ENCODE measurements at places on chromosomes 4 and X. TPM values are rescaled to one million over a fixed set of nuclear protein-coding genes. Genes with fewer than 3 reads are reported as not detected.

Gene POU3F4
- not detected for total RNA-seq

Gene VCX2
- not detected for total RNA-seq

Gene SPANXN1
- total RNA-seq, result not detected

Gene KLHL34
- not detected for total RNA-seq

Gene HERC3
- 2.3 TPM for total RNA-seq

Gene GK
- total RNA-seq, result 4.4 TPM

Gene MTMR8
- total RNA-seq, result 0.51 TPM

Gene PDE6B
- total RNA-seq, result 19.5 TPM

Gene OTC
- total RNA-seq, result not detected

Gene AFF2
- 13.5 TPM for total RNA-seq

DNA sequence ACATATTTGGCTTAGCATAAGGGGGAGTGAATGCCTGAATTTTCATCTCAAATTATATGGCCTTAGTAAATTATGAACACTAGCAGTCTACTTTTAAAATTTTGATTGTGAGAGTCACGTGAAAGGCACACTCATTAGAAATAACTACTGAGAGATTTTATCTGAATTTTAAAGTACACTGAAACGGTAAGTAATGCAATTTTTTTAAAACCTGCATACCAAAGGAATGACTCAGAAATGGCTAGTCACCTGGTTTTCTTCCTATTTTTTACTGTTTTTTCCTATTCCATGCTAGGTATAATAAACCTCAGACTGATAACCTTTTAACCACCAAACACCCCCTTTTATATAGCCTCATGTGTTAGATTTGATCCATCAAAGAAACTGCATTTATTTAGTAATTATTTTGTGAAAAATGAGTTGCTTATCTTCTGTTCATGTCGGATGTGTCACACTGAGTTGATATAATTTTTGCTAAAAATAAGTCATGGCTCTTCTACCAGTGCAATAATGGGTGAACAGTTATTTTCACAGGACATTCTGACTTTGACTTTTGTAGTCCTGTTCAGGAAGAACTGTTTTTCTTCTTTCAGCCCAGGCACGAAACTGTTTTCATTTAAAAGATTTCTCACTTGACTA lies 40.4 kb downstream of the CPEB2 start:
- no peaks in the 10 kb centered on the region for H3K4me1 ChIP-seq
- H3K27me3 ChIP-seq, result no peaks in the 10 kb centered on the region
- no peaks in the 10 kb centered on the region for H3K36me3 ChIP-seq
- DNase-seq, result no peak
- no peak overlapping the region for H3K4me3 ChIP-seq

- H3K27me3 ChIP-seq, result no peaks in the 10 kb centered on the region
- no peaks in the 10 kb centered on the region for H3K4me1 ChIP-seq
- H3K4me3 ChIP-seq, result no peak overlapping the region
- H3K36me3 ChIP-seq, result no peaks in the 10 kb centered on the region
- H3K27ac ChIP-seq, result no peak overlapping the region
Observed at GRCh38 chrX:68387776-68388175, 45.5 kb downstream of the OPHN1 start.

GRCh38 chrX:69424161-69424560 lies 80.0 kb upstream of the NALF2 start:
- H3K4me1 ChIP-seq, result peaks cover 7% of the 10 kb centered on the region
- no peaks in the 10 kb centered on the region for H3K36me3 ChIP-seq
- no peak overlapping the region for H3K4me3 ChIP-seq
- H3K27me3 ChIP-seq, result no peaks in the 10 kb centered on the region
- no peak overlapping the region for H3K27ac ChIP-seq

GRCh38 chrX:150954951-150955350 lies 28.2 kb upstream of the HMGB3 start:
- no peak overlapping the region for H3K4me3 ChIP-seq
- H3K4me1 ChIP-seq, result no peaks in the 10 kb centered on the region
- no peak for DNase-seq

- H3K27ac ChIP-seq, result no peak overlapping the region
- no peak for DNase-seq
- H3K36me3 ChIP-seq, result no peaks in the 10 kb centered on the region
- no peak overlapping the region for H3K4me3 ChIP-seq
Observed at GRCh38 chrX:136750364-136750763, 30.4 kb downstream of the ARHGEF6 start.

DNA sequence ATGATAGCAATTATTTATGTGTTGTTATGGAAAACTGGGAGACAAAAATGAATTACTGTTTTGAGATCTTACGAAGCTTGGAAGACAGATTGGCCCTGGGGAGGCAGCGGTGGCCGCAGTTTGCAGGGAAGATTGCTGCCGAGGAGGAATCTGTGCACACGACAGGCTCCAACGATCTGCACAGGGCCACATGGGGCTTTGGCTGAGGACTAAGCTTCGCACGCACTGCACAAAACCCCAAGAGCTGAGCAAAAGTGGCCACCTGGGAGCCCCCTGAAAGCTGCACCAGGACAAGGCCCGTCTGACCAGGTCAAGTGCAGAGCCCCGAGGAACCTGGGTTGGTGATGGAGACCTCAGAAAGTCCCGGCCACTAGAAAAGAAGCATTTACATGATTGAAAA lies 5.2 kb upstream of the PDE6B start:
- H3K4me3 ChIP-seq, result no peak overlapping the region
- H3K4me1 ChIP-seq, result peaks cover 14% of the 10 kb centered on the region
- peaks cover 8% of the 10 kb centered on the region for H3K27me3 ChIP-seq
- no peak for DNase-seq

- H3K4me3 ChIP-seq, result no peak overlapping the region
- no peaks in the 10 kb centered on the region for H3K27me3 ChIP-seq
- peaks cover 8% of the 10 kb centered on the region for H3K36me3 ChIP-seq
- no peak for DNase-seq
- H3K27ac ChIP-seq, result no peak overlapping the region
Observed at GRCh38 chrX:101117701-101118100, 19.7 kb downstream of the CENPI start.

- H3K4me3 ChIP-seq, result no peak overlapping the region
- no peaks in the 10 kb centered on the region for H3K4me1 ChIP-seq
- no peak overlapping the region for H3K27ac ChIP-seq
Observed at GRCh38 chrX:128891554-128891953, 631.7 kb downstream of the SMARCA1 start.

DNA sequence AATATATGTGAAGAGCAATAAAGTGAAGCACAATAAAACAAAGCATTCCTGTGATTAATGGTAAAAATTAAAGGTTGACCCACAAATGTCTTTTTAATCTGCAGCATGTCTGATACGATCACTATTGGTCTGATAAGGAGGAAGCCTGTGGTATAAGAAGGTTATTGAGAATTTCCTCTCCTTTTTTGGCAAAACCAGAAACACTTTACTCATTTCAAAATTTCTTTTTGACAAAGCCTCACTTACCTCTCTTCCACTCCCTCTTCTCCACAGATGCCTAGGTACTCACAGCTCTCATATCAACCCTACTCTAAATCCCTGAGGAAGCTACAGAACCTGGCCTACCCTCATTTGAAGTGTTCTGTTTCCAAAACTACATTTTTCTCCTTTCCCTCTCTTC lies 56.1 kb downstream of the TSPAN5 start:
- peaks cover 3% of the 10 kb centered on the region for H3K36me3 ChIP-seq
- H3K4me1 ChIP-seq, result peaks cover 8% of the 10 kb centered on the region
- no peak overlapping the region for H3K4me3 ChIP-seq
- no peaks in the 10 kb centered on the region for H3K27me3 ChIP-seq

DNA sequence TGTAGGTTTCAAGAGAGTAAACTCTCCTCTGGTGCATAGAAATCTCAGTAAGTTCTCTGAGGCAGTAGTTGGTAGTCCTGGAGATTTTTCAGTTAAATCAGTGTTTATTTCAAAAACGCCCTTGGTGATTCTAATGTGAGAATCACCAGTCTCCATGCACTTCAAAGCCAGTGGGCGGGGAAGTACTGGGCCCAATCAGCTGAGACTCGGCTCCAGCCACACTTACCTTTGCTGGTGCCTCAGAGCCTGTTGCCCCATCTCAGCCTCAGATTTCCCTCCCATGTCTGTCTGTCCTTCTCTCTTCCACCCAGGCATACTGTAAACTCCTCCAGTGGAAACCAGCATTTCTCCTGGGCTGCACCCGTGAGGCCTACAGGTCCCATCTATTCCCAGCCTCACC lies 7.4 kb upstream of the MGST2 start:
- H3K27me3 ChIP-seq, result no peaks in the 10 kb centered on the region
- H3K36me3 ChIP-seq, result no peaks in the 10 kb centered on the region
- no peak overlapping the region for H3K4me3 ChIP-seq
- DNase-seq, result peak; percentile 10

DNA sequence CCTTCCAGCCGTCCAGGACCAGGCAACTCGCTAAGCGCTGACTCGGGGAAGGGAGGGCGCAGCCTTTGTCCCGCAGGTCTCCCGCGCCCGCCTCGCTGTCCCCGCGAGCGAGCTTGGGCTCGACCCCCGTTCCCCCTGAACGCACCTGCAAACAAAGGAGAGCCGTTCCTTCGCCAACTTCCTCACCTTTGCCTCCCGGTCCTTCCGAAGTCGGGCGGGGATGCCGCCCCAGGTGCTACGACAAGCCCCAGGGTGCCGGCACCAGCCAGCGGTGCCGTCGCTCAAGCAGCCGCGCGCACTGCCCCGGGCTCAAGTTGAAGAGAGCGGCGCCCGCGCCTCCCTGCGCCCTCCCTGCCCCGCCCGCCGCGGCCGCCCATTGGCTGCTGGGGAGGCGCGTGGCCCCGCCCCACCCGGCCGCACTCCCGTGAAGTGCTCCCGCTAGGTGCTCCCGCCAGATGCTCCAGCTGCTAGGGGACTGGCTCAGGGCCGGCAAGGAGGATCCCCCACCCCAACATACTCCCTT lies 107.1 kb downstream of the NSUN7 start:
- peak; percentile 92 for DNase-seq
- H3K4me3 ChIP-seq, result peak overlapping the region; percentile 80
- H3K4me1 ChIP-seq, result peaks cover 9% of the 10 kb centered on the region

- H3K36me3 ChIP-seq, result no peaks in the 10 kb centered on the region
- peaks cover 40% of the 10 kb centered on the region for H3K27me3 ChIP-seq
- no peak overlapping the region for H3K27ac ChIP-seq
Observed at GRCh38 chr4:1042352-1043055, 31.1 kb downstream of the FGFRL1 start.

DNA sequence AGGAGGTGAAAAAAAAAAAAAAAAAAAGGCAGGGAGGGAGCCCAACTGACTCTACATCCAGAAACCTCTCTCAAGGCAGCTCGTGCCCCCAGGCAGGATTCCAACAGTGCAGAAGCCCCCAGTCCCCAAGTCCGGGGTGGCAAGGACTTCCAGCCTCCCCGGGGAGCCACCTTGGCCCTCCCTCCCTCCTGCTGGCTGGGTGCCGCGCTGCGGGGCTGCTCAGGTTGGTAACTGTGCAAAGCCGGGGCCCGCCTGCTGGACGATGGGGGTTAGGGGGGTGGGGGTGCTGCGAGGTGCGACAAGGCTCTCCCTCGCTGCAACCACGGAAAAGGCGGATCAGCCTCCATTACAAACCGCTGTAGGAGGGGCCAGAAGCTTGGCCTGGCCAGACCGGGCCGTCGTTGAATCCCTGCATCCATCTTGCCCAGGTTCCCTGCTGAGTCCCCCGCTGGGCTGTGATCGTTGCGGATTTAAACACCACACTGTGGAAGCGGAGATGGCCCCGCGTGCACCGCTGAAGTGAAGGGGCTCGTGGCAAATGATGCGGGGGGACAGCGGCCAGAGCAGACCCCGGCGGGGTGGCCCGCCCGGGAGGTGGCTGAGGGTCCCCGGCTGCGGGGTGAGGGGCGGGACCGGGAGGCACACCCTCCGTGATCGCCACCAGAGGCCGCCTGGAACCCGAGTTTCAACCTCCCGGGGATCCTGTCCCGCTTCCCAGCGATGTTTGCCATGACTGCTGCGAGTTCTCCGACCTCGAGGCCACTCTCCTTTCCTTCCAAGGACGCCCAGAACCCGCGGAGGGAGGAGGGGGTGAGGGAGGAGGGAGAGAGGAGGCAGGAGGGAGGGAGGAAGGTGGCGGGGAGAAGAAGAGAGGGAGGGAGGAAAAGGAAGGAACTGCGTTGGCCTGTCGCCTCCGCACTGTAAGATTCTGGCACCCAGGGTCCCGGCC lies 58.0 kb upstream of the DDX3X start:
- DNase-seq, result peak; percentile 62
- no peak overlapping the region for H3K27ac ChIP-seq

GRCh38 chr4:5784960-5785611 lies 74.1 kb downstream of the EVC start:
- no peak overlapping the region for H3K4me3 ChIP-seq
- H3K27me3 ChIP-seq, result no peaks in the 10 kb centered on the region
- peaks cover 10% of the 10 kb centered on the region for H3K4me1 ChIP-seq
- H3K36me3 ChIP-seq, result no peaks in the 10 kb centered on the region
- peak; percentile 55 for DNase-seq

All from neural progenitor cell (in vitro differentiated cells).